NCI-H187 treated with DMSO at 0.1 percent for 48 hours (cell line): ENCODE measurements at places on chromosomes 6 and 20.

DNA sequence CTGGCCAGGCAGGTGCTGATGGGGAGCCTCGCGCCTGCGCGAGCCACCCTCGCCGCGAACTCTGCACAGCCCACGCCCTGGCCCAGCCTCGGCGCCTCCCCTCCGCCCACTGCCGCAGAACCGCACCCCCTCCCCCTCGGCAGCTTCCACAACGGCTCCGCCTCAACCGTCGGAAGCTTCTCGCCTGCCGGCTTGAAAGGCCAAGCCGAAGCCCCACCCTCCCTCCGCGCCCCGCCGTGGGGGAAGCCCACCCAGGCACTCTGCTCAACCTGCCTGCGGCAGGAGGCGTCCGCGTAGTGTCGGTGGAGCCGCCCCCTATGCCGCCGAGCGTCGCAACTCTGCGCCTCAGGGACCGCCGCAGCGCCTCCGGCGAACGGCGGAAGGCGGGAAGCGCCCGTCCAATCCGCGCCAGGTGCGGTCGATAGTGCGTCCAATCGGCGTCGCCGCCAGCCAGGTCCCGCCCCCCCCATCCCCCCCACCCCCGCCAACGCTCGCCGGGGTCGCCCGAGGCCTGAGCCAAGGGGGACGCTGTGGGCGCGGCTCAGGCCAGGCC, at the start of gene SYCP2:
Gene SYCP2 (minus strand): TSS at position 342 of the 553 bp plus-strand sequence. CDS start 11,224 bp downstream, outside the sequence.
- no peak for DNase-seq

GRCh38 chr6:148907573-148907972, 160.7 kb downstream of the UST start:
- no peak for DNase-seq

DNA sequence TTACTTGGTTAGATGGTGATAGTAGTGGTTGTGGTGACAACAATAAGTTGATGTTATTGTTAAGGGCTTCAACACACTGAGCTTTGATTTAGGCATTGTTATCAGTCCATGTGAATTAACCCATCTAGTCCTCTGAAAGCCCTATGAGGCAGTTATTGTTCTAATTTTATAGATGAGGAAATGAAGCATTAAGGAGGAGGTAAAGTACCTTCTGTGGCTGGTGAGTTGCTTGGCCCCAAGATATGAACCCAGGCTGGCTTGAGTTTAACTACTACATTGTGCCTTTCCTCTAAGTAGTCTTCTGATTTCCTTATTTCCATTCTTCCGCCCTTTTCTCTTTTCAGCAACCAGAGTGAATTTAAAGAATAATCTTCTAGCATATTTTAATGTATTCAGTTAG, 81.7 kb downstream of the QKI start:
- no peak for DNase-seq

DNA sequence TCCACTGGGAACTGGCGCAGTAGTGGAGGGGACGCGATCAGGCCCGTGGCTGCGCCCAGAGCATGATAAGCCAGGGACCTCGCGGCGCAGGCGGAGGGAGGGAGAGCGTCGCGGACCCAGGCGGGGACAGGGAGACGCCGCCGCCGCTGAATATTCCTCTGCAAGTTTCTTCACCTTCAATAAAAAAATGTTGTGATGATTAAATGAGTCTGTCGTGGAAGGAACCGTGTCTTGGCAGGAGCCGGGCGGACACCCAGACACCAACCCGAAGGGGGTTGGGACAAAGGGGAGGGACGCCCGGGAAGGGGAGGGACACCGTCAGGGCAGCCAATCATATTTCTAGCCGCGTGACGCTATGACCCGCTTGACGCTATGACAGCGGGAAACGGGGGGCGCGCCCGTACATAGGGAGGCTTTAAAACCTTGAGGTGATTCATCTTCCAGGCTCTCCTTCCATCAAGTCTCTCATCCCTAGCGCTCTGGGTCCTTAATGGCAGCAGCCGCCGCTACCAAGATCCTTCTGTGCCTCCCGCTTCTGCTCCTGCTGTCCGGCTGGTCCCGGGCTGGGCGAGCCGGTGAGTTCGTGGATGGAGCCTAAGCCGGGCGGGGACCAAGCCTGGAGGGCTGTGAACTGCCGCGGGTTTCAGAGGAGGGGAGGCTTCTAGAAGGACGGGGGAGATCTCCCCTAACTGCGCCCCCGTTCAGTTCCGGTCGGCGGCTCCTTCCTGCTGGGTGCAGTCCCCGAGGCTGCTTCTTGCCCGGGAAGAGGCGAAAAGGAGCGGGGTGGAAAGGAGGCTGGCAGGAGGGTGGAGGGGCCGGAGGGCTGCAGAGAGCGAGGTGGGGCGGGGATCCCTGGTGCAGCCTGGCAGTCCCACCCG, at the start of gene ULBP2:
Gene ULBP2 (plus strand): TSS at position 432 of the 878 bp plus-strand sequence. CDS start 59 bp downstream, at position 491.
- no peak for DNase-seq

DNA sequence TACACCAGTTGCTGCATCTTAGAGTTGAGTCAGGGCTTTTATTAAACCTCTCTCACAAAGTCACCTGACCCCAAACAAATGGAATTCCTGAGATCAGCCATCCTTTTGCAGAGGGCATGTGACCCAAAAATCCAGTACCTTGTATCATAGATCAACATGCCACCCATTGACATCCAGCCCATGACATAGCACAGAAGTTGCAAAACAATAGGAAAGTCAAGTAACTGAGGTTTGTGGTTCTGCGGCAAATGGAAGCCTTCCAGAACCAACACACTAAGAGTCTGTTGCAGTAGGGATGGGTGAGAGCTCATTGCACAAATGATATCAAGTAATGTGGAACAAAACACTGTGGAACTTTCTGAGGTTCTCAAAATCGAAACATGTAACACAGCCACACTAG, 111.2 kb downstream of the PDE7B start:
- DNase-seq: no peak
